Fibroblast of the aortic adventitia (primary cell): ENCODE measurements at places on chromosomes 3 and 15.

GRCh38 chr3:175433026-175433674 lies 574.0 kb downstream of the NAALADL2 start:
- DNase-seq: peak; percentile 78

DNA sequence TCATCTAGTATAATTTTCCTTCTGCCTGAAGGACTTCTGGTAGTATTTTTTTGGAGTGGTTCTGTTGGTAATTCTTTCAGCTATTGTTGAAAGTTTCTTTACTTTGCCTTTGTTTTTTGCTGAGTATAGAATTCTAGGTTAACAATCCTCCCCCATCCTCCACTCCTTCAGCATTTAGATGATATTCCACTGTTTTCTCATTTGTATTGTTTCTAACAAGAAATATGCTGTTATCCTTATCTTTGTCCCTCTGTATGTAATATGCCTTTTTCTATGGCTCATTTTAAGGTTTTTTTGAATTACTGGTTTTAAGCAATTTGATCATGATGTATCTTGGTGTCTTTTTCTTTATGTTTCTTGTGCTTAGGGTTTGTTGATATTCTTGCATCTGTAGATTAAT lies 53.9 kb downstream of the KLF15 start:
- no peak for DNase-seq

- DNase-seq: no peak
Observed at GRCh38 chr15:60551781-60552161, 72.8 kb upstream of the ICE2 start.

GRCh38 chr15:85137489-85138168 lies 156.0 kb downstream of the PDE8A start:
- DNase-seq: no peak

- DNase-seq: no peak
Observed at GRCh38 chr15:70098461-70099166, 897 bp upstream of the TLE3 start.

- peak; percentile 75 for DNase-seq
Observed at GRCh38 chr3:104596551-104596950, 770.2 kb upstream of the ALCAM start.

DNA sequence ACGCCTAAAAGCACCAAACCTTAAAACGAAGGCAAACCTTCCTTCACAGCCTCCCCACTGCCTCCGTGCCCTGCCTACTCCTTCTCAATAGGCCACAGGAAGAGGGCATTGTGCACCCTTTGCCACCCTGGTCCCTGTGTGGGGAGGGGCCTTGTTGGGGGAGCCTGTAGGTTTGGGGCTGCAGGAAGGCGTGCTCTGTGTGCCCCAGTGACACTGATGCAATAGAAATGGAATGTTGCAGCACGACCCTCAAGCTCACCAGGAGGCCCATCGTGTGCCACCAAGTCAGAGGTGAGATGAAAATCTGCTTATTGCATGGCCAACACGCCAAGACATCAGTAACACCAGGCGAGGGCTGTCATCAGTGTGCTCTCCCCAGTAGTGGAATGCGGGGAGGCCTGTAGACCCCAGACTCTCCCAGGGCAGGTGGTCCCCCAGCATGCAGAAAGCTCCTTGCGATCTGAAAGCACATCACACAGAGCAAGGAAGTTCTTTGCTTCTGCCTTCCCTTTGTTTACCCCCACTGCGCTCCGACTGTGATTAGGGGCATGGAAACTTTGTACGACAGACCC lies 86.2 kb downstream of the ASB7 start:
- no peak for DNase-seq

- DNase-seq: peak; percentile 91
Observed at GRCh38 chr15:49863431-49864224, 242.8 kb downstream of the DTWD1 start.

- DNase-seq: no peak
Observed at GRCh38 chr15:45249125-45249780, 2.8 kb upstream of the SLC28A2 start.

GRCh38 chr3:175737646-175738572 lies 878.8 kb downstream of the NAALADL2 start:
- DNase-seq: no peak

GRCh38 chr3:60497902-60498301 lies 753.4 kb downstream of the FHIT start:
- no peak for DNase-seq

DNA sequence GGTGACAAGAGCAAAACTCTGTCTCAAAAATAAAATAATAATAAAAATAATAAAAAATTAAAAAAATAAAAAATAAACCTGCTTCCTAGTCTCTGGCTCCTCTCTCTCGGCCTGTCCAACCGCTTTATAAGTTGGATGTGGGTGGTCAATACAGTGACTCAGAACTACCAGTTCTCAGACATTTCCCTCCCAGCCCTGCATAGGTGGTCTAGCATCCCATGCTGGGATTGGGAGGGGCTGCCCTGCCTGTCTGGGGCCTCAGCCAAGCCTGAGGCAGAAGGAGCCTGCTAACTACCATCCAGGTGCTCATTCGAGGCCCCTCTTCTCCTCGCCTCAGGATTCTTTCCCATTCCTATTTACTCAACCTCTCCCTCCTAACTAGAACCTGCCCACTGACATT lies 33.3 kb upstream of the BLM start:
- no peak for DNase-seq

GRCh38 chr15:76464247-76464646 lies 127.7 kb downstream of the ISL2 start:
- no peak for DNase-seq

GRCh38 chr3:58612830-58613229 lies 35.6 kb upstream of the FAM107A start:
- DNase-seq: no peak

GRCh38 chr3:40593351-40593750 lies 68.6 kb downstream of the ZNF621 start:
- no peak for DNase-seq

- DNase-seq: peak; percentile 84
Observed at GRCh38 chr15:22735781-22736180, 50.7 kb upstream of the NIPA1 start.

- no peak for DNase-seq
Observed at GRCh38 chr15:56534728-56535127, 69.8 kb upstream of the MNS1 start.

GRCh38 chr15:21262851-21263425 lies 177.4 kb downstream of the POTEB3 start:
- no peak for DNase-seq

DNA sequence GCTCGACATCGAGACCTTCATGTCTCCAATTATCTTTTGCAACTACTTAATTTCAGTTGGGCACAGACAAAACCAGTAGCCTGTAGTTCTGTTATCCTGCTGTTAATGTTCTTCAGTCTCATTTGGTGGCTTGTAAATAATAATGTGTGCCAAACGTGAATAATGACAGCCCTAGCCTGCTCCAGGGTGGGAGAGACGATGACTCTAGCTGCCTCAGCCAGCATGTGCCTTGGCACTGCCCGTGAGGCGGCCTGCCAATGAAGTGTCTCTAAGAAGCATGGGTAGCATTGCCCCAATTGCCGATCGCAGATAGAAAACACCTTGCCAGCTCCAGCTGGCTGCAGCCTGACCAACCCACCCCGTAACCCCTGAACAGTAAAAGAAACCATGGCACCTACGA lies 58.8 kb downstream of the ASB7 start:
- DNase-seq: no peak

GRCh38 chr3:25826510-25826909 lies 36.6 kb downstream of the OXSM start:
- DNase-seq: no peak

GRCh38 chr15:62112616-62113593 lies 46.1 kb downstream of the C2CD4A start:
- peak; percentile 77 for DNase-seq

- no peak for DNase-seq
Observed at GRCh38 chr3:71520161-71521020, 63.1 kb downstream of the FOXP1 start.

DNA sequence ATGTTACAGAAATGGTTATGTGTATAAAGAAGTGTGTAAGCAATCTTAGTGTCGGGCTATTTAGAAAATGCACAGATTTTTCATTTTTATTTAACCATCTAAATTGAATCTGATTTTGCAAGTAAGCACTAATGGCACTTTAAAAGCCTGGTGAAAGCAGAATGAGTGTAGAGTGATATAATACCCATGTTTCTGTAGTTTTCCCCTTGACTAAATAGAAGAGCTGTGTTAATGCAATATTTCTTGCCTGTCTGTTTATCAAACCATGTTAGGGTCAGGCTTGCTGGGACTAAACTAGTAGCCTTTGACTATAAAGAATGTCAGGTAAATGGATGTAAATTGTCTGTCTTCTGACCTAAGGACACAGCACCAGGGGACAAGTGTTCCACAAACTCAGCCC lies 714.0 kb downstream of the CADM2 start:
- DNase-seq: no peak

GRCh38 chr3:32334675-32335074 lies 57.0 kb upstream of the CMTM7 start:
- DNase-seq: no peak

DNA sequence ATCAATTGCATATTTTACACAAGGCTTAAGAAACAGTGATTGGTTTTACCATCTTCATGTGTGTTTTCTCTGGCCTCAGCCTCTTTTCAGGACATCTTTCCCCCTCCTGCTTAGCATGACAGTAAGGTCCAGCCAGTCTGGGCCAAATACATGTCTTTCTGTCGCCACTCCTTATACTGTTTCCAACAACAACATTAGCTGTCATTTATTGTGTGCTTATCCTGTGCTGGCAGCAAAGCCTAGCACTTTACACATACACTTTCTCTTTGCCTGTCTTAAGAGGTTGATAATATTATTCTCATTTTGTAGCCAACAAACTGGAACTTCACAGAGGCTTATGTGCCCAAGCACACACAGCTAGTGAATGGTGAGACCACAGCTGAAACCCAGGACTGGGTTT lies 37.8 kb downstream of the B3GALNT1 start:
- DNase-seq: no peak

DNA sequence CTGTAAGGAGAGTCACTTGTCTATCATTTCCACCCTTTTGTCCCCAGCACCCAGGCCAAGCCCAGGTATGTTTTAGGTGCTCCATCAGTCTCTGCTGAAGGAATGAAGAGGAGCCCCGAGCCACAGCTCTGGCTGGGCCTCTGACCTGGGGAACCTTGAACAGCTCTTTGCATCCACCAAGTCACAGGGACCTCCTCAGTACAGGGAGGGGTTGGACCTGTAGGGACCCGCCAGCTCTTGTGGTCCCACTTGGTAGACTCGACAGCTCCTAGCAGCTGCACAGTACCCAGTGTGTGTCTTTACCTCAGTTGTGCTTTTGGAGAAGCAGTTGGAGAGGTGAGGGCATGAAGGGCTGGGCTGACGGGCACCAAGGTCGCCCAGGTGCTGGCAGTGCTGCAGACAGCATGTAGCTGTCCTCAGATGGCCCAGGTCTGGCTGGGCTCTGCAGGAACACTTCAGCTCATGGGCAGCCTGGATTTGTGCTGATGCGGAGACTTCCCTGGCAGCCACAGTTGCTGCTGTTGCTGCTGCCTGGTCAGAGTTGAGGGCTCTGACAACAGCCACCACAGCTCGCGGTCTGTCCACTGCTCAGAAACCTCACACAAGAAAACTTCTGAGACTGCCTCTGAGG lies 123.6 kb downstream of the CACNA1D start:
- DNase-seq: no peak

DNA sequence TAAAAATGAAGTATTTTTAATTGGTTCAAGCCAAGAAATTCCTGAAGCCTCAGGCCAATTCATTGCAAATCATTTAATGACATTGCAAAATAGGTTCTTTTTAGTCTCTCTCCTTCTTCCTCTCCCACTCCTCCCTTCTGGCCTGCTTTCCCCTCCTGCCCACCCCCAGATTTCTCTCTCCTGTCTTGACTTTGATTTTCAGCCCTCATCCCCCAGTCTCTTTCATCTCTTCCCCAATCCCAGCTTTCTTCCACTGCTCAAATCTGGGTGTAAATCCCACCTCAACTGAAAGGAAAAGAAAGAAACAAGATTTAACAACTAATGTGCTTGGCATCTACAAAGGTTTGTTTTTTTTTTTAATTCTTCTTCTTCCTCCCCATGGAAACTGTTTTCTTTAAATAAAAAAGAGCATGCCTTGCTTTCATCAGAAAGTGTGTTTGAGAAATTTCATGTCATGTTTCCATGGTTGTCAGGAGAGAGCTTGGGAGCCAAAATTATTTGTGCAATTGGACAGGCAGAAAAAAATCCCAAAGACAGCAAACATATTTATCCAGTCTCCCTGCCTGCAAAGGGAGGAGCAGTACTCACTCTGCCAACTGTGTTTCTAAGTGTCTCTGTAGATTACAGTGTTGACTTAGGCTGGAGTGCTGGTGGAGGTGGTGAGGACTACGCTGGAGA lies 50.4 kb downstream of the BOC start:
- peak; percentile 83 for DNase-seq

DNA sequence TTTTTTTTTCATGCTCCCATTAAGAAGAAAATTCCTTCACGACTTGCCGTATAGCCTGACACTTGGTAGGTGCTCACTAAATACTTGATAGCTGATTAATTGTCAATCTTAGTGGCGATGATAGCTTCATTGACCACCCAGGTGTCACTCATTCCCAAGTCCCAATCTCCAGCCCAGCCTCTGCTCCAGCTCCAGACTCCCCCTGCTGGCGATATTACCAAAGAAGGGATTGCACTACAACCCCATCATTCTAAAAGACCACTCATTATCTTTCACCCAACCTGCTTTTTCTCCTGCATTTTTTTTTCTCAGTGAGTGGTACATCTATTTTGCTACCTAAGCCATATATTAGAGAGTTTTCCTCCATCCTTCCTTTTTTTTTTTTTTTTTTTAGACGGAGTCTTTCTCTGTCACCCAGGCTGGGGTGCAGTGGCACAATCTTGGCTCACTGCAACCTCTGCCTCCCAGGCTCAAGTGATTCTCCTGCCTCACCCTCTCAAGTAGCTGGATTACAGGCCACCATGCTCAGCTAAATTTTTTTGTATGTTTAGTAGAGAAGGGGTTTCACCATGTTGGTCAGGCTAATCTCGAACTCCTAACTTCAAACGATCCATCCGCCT lies 19.5 kb upstream of the COMMD2 start:
- DNase-seq: peak; percentile 41

DNA sequence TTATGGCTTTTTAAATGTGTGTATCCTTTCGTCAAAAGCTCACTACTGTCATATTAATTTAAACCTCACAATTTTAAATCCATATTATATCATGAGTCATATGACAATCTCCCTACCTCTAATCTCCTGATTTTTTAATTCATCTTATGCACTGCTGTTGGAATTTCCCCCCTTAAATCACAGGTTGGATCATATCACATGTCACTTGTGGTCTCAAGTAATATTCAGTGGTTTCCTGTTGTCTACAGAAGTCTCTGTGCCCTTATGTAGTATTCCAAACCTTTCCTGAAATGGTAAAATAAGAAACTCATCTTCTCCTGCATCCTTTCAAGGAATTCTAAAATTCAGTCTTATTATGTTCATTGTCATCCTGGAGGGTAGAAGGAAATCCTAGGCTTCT lies 116.0 kb upstream of the CBLB start:
- DNase-seq: no peak

DNA sequence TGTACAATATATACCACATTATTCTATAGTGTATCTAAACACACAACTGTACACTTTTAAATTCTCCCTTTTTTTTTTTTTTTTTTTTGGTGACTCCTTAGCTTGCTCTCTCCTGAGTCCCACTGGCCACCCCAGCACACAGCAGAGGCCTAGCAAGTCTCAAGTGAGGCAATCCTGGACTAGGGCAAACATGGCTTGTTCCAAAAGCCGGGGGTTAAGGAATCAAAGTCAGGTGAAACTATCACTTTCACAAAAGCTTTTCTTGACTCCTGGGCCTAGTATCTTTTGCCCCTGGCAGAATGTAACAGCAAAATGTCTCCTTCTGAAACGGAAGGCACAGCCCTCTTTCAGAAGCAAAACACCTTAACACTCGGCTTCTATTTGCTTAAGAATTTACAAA lies 5.8 kb downstream of the EOMES start:
- DNase-seq: no peak
